ENCODE measurements at places on chromosomes 3 and 15. TPM values are rescaled to one million over a fixed set of nuclear protein-coding genes. Genes with fewer than 3 reads are reported as not detected.

The RIOX2 gene
- 45.7 TPM for total RNA-seq

The TRIM42 gene
- total RNA-seq, result not detected

The PRSS50 gene
- not detected for total RNA-seq

The SAXO2 gene
- 1.8 TPM for total RNA-seq

The C3orf52 gene
- total RNA-seq, result 4.2 TPM

The CCDC13 gene
- 1.1 TPM for total RNA-seq

The WNT5A gene
- total RNA-seq, result 45.7 TPM

The CFAP100 gene
- not detected for total RNA-seq

The WDR49 gene
- 2.2 TPM for total RNA-seq

The FBXW12 gene
- not detected for total RNA-seq
